ENCODE measurements at places on chromosomes 16 and 17.

GRCh38 chr17:63476854-63477479 lies at the start of gene ACE:
ACE (plus strand) TSS chr17:63477061; CDS start chr17:63477095, 34 bp downstream.
- DNase-seq: no peak

GRCh38 chr16:49700251-49701064 lies 155.5 kb downstream of the ZNF423 start:
- no peak for DNase-seq

GRCh38 chr17:36602030-36602748 lies 806 bp downstream of the MRM1 start:
- DNase-seq: no peak

- DNase-seq: no peak
Observed at GRCh38 chr16:50234771-50235556, 31.4 kb upstream of the ADCY7 start.

- no peak for DNase-seq
Observed at GRCh38 chr16:49335828-49336227, 37.8 kb upstream of the C16orf78 start.

DNA sequence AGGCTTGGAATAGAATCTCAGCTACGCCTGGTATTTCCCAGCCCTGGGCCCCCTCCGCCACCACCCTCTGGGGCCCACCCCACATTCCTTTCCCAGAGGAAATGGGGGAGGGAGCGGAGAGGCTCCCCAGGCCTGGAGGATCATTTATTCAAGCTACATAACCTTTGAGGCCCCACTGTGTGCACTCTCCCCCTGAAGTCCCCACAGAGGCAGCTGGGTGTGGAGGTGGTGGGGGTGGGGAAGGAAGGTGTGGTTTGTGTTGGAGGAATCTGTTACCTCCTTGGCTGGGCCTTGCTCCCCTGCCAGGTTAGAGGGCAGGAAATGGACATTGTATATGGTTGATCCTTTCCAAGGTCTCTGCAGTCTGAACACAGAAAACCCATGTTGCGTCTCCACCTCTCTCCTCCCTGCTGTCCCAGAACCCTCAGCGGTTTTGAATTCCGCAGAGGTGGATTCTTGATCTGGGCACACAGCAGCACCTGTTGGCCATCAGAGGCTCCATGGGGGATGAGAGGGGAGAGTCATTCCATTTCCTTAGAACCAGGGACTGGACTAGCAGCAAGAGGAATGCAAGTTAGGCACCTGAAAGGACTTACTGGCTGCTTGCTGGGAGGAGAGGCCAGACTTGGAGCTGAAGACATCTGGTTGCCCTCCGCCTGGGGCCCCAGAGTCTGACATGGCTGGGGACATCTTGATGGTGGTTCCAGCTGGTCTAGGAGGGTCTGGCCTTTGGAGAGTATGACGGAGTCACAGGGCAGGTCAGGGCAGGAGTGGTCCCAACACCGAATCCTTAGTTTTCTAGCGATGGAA lies 23.0 kb downstream of the ARHGAP23 start:
- DNase-seq: no peak

- DNase-seq: no peak
Observed at GRCh38 chr16:49168126-49168525, 113.5 kb downstream of the CBLN1 start.

DNA sequence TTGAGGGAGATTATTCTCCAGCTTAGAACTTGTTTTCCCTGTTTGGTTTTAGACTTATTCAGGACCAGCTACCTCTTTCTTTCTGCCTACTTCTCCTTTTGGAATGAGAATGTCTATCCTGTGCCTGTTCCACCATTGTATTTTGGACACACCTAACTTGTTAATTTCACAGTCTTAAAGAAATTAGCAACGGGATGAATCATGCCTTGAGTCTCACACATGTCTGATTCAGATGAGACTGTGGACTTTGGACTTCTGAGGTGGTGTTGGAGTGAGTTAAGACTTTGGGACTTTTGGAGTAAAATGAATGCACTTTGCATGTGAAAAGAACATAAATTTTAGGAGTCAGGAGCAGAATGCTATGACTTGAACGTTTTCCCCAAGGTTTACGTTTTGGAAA lies 581.4 kb downstream of the CDH11 start:
- no peak for DNase-seq

DNA sequence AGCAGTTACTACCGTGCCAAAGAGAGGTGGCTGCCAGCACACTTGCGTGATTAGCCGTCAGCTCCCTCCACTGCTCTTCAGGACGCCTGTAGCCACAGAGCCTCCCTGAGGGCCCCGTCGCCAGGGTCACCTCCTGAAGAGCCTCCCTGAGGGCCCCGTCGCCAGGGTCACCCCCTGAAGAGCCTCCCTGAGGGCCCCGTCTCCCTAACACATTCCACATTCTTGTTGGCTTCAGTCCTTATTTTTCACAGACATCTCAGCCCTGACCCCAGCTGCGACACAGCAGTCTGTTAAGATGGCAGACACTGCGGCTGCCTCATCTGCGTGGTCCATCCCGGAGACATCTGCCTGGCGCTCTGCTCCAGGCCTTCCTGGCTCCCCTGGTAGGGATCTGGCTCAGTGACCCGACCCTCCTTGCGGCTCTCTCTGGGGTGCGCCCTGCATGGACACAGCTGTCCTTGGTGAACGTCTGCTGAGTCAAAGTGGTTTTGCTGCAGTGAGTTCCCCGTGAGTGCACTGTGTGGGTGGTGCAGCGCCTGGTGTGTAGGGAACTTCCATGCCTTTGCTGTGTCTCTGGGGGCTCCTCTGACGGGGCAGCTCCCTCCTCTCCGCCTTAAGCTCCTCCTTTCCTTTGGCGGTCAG lies 11.4 kb downstream of the ACSF3 start:
- no peak for DNase-seq

GRCh38 chr16:87715658-87716057 lies 50.1 kb downstream of the KLHDC4 start:
- DNase-seq: no peak

DNA sequence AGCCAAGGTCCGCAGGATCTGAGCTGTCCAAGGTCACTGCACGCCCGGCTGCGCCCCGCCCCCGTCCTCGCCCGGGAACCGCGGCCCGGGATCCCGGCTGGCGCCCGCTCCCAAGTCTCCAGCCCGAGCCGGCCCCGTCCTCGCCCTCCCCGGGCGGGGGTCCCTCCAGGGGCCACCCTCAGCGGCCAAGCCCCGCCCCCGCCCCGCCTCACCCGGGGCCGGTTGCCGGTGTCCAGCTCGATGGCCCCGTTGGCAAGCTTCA lies 216 bp downstream of the VPS9D1 start:
- DNase-seq: no peak

- no peak for DNase-seq
Observed at GRCh38 chr16:920051-920681, 50.6 kb downstream of the LMF1 start.

DNA sequence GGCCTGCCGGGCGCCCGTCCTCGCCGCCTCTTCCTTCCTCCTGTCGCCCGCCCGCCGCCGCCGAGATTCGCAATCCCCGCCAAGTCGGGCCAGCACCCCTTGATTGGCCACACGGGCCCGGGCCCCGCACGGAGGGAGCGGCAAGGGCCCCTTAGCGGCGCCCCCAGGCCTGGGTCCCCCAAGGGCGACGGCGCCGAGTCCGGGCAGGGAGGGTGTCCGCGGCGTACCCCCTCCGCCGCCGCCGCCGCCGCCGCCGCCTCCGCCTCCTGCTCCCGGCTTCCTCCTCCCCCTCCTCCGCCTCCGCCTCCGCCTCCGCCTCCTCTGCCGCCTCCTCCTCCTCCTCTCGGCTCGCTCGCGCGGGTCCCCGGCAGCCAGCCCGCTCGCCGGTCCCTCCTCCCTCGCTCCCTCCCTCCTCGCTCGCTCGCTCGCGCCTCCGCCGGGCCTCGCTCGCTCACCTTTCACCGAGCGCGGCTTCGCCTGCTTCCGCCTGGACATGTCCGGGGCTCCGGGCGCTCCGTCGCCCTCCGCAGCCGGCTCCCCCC lies 561 bp downstream of the ZNF423 start:
- DNase-seq: peak; percentile 5

DNA sequence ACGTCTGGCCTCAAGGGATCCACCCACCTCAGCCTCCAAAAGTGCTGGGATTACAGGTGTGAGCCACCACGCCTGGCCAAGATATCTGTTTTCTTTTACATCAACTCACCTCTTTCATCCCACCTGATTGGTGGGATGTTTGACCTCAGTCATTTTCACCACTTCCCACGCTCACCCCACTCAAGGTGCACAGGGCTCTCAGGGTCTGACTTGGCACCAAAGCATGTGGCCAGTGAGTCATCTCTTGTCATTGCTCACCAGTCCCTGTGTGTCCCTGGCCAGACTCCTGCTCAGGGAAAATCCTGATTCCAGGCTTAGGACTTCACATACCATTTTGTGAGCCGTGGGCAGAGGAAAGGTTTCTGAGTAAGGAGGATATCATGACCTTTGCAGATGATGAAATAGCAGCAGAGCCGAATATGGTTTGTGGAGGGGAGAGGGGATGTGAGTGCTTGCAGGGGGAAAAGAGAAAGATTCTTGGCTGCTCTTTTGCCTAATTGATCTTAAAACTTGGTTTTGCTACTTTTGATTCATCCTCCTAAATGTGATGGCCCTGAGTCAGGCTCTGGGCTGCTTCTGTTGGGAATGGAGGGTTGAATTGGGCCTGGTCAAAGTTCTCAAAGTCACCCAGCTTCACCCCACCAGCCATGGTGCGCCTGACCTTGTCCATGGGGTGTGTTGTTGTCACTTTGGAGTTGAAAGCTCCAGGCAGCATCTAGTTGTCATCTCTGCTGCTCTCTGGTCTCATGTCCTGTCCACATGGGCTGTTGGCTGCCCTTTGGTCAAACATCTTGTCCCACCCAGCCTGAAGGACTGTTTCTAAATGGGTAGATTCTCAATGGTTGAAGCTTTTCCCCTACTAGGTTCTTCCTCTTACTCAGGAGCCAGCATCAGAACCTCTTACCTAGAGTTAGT lies 6.0 kb upstream of the KCNH6 start:
- no peak for DNase-seq

GRCh38 chr16:85231959-85232358 lies 119.7 kb upstream of the CIBAR2 start:
- DNase-seq: no peak

DNA sequence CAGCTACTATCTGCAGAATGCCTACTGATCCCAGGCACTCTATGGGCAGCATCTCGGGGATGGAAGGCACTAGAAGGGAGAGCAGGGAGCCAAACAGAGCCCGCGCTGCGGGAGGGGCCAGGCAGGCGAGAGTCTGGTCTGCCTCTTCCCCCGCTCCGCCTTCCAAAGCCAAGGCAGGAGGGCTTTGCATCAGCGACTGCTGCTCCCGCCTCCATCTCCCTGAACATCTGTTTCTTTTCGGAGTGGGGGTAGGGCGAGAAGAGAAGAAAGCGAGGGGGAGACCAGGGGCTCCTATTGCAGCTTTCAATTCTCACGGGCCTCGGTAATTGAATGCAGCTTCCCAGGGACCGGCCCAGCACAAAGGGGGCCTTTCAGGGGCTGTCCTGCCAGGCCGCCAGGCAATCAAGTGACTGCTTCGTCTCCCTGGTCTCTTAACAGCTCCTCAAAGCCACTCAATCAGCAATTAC lies 31.4 kb upstream of the CDC42EP4 start:
- DNase-seq: no peak

- DNase-seq: no peak
Observed at GRCh38 chr17:71900621-71901229, 220.1 kb upstream of the SOX9 start.

- DNase-seq: no peak
Observed at GRCh38 chr17:70560471-70560870, 391.1 kb downstream of the KCNJ2 start.

GRCh38 chr17:3782751-3783150 lies 18.2 kb downstream of the ITGAE start:
- DNase-seq: no peak

DNA sequence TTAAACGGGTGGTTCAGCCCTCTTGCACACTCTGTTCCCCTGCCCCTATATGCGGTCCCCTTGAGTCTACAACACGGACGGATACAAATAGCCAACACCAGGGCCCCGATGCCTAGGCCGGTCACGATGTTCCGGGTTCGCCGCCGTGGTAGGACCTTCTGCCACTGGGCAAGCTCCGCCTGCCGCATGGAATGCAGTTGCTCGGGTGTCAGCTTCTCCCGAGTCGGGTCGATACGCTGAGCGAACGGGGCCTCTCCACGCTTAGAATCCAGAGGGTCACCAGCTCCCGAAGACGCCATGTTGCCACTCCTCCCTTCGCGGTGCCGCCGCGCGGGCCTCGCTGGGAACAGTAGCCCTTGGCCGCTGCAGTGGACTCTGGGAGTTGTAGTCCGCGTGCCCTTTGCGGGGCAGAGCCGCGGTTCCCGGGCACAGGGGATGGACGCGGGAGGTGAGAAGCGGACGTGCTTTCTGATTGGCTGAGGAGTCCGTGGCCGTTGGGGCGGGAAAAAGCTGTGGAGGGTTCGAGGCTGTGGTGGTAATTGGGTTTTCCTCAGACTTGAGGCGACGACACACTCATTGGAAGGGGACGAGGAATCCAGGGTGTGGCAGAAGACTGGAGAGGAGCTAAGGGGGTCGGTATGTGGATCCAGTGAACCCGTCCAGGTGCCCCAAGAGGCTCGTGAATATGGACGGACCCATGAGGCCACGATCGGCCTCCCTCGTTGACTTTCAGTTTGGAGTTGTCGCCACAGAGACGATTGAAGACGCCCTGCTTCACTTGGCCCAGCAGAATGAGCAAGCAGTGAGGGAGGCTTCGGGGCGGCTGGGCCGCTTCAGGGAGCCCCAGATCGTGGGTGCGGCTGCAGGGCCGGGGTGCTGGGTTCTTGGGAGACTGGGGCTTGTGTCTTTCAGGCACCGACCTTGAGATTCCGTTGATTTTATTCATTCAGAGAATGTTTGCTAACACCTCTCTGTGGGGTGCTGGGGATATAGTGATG lies at the start of the genes CNTD1 and COA3:
Gene CNTD1 (plus strand): TSS at position 479 of the 998 bp plus-strand sequence. CDS start 207 bp downstream, at position 686.
Gene COA3 (minus strand): TSS at position 322 of the 998 bp plus-strand sequence. CDS start 23 bp downstream, at position 299.
- DNase-seq: peak; percentile 87

DNA sequence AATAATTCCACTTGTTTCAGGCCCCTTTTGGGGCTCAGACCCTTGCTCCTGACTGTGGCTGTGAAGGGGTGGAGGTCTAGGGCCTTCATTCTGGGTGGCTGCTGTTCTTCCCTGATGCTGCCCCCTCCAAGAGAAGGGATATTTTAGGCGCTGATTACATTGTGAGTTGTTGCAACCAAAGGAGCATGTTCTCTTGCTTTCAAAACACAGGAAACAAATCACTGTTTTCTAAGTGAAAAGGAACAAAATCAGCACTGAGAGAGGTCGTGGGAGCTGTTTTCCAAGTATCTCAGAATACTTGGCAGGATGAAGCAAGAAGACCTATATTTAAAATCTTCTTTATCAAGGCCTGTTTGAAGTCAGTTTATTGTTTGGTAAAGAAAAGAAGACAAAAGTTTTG lies 25.3 kb upstream of the SEC14L1 start:
- DNase-seq: no peak

GRCh38 chr17:76262732-76263344 lies 2.3 kb upstream of the UBALD2 start:
- DNase-seq: peak; percentile 87

GRCh38 chr17:38324772-38325171 lies 19.0 kb downstream of the GPR179 start:
- no peak for DNase-seq

DNA sequence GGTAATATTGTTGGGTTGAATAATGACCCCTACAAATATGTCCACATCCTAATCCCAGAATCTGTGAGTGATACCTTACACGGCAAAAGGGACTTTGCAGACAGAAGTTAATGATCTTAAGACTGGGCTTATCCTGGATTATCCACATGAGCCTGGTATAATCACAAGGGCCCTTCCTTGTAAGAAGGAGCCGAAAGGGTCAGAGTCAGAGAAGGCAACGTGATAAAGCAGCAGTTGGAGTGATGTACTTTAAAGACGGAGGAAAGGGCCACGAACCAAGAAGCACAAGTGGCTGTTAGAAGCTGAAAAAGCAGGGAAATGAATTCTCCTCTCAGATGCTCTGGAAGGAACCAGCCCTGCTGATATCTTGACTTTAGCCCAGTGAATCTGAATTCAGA lies 137.8 kb downstream of the UTP18 start:
- no peak for DNase-seq
